ENCODE measurements at places on chromosomes 2 and 18.
A peak's percentile ranks its signal among the peaks of the same experiment; 100 is the strongest.

GRCh38 chr2:175647058-175647457 is 355.0 kb downstream of the LNPK start:
- DNase-seq: no peak

DNA sequence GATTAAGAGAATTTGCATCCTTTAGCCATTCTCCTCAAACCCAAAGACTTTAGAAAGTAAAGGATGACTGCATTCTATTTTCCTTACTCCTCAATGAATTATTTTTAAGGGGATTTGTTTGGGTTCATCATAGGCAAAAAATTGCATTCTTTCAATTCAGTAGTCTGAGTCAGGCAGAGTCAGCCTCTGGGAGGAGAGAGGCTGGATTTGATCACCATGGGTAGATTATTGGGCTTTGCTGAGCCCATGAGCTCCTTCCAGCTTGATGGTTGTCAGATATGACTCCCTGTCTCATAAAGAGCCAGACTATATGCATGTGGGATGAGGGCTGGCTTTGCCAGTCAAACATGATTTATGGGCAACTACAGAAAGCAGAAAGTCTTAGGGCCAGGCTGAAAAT is 101.2 kb downstream of the KCNS3 start:
- no peak for DNase-seq

DNA sequence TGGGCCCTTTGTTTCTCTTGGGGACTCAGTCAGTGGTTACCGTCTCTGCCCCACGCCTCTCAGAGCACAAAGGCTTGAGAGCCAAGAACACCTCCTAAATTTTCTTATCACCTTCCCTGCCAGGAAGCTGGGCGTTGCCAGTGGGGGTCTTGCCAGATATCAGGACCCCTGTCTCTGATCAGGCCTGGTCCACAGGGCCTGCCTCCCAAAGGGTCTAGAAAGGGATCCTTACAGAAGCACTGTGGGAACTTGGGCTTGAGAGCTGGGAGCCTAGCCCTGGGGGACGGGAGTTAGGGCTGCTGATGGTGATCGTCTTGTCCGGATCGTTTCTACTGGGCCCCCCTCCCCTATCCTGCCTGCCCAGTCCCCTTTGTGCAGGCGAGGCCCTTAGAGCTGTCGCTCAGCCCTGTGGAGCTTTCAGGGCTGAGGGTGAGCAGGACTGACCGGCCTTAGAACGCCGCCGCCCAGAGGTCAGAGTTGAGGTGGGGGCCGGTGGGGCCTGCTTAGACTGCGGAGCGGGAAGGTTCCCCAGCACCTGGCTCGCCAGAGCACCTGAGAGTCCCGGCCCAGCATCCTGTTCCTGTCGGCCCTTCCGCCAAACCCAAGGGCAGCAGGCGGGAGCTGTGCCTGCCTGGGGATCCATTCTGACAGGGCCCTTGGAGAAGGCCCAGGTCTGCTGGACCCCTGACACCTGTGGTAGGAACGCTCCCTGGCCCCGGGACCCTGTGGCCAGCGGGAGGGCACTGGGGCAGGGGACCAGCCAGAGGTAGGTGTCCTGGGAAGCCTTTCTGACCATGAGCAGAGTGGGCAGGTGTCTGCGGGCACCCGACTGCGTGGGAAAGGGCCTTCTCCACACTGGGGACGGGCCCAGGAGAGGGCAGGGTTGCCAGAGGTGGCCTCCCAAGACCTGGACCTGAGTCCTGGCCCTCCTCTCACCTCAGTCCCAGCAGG is 956 bp downstream of the ESPNL start:
- no peak for DNase-seq

DNA sequence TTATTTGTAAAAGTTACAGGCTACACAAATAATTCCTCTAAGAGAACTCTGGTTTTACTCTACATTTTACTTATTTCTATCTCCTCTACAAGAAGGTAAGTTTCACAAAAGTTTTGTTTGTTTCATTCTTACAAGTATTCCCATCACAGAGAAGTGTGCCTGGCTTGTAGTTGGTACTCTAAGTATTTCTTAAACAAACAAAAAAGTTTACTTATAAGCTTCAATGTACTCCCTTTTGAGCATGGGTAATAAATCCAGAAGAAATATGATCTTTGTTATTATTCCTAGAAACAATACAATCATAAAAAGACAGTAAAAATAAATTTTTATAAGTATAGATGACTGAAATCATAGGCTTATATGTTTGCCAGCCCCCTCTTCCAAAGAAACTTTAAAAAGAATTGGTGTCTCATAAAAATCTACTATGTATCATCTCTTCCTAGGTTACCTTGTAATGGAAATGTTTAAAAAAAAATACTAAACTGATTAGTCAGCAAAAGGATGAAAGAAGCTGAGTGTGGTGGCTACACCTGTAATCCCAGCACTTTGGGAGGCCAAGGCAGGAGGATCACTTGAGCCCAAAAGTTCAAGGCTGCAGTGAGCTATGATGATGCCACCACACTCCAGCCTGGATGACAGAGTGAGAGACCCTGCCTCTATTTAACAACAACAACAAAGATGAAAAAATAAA is 54.7 kb downstream of the ATL2 start:
- no peak for DNase-seq

- peak; percentile 86 for DNase-seq
Measured at GRCh38 chr2:217510771-217511291, 492.0 kb downstream of the TNS1 start.

GRCh38 chr2:25184254-25184653 is 15.9 kb upstream of the POMC start:
- DNase-seq: no peak

DNA sequence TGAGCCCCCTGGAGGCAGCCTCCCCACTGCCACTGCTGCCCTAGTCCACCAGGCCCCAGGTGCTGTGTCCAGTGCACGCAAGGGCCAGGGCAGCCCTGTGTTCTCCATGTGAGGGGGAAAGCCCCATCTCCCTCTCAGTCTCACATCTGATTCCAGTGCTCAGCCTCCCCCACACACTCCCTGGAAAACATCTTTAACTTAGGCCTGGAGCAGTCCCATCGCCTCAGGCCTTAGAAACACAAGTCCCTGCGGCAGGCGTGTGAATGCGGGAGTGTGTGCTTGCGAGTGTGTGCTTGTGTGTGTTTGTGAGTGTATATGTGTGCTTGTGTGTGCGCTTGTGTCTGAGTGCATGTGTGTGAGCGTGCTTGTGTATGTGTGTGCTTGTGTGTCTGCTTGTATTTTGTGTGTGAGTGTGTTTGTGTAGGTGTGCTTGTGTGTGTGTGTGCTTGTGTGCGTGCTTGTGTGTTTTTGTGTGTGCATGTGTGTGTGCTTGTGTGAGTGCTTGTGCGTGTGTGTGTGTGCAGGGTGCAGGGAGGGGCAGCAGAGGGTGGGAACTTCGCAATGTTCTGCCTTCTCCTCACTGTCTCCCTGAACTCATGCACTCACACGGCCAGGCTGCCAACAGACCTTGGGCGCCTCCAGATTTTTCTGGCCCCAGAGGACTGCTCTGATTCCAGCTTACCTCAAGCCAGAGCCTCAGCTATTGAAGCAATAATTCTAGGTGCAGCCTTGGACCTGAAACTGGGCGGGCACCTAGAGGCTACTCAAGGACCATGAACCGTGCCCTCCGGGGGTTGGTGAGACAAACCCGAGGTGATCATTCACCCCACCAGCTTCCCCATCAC is 139.6 kb downstream of the CABLES1 start:
- DNase-seq: no peak

DNA sequence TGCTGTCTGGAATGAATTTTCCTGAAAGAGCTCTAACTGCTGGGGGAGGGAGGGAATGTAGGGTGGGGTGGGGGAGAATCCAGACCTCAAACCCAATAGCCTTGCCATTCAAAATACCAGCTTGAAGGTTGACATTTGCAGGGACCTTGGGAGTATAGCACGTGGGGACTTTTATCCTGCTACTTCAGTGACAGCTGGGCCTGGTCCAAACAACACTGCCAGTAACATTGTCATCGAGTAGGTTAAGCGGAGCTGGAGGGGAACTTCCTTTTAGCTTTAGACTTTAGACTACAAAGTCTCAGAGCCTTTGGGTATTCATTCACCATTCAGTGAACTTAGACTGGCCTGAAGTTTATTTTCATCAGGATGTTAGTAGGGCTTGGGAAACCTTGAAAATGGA is 248.7 kb downstream of the MEIS1 start:
- no peak for DNase-seq

- DNase-seq: no peak
Measured at GRCh38 chr2:207167099-207167923, 1.6 kb upstream of the KLF7 start.

DNA sequence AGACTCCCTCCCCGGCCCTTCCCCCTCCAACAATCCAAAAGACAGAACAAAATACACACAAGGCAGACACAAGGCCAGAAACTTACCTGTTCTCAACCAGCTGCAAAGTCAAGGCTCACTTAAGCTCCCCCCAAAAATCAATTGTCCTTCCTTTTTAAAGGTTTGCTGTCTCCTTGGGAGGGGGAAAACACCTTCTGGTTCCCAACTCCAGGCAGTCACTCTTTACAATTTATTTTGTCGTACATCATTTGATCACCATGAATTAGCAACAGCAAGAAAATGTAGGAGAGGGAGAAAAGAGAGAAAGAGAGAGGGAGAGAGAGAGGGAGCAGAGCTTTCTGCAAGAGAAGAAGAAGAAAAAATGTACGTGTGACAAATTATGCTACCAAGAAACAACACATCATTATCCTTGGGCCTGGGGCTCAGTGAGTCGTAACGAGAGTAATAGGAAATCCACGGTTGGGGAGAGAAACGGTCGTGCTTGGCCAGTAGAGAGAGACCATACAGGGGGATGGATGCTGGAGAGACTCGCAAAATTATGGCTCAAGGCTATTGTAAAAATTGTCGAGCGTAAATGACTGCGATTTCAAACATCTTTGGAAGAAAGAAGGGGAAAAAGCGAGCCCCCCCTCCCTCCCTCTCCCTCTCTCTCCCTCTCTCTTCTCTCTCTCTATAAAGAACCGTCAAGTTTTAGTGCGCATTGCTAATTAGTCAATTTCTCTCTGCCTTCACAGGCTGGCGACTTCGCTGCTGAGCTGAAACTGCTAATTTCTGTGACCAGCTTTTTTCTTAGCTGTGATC is at the start of gene KLHL14:
KLHL14 (minus strand) TSS at position 443 of the 801 bp plus-strand sequence. CDS start 2,432 bp downstream, outside the sequence.
- peak; percentile 76 for DNase-seq

- peak; percentile 26 for DNase-seq
Measured at GRCh38 chr2:184006998-184007397, 591.3 kb upstream of the ZNF804A start.

DNA sequence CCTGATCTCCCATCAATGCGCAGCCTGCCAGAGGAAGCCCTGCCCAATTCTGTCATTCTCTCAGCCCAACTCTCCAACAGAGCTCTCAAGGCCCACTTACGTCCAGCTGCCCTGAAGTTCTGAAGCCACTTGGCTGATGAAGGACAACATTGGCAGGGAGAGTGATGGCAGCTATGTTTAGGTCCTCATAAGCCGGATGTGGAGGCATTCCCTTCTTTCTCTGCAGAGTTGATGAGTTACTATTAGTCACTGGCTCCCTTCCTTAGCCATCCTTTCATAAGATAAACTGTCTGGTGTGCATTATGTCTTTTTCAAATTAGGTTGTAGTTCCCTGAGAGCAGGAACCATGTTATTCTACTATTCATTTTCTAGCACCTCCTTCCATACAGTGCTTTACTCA is 22.5 kb upstream of the TACR1 start:
- no peak for DNase-seq

DNA sequence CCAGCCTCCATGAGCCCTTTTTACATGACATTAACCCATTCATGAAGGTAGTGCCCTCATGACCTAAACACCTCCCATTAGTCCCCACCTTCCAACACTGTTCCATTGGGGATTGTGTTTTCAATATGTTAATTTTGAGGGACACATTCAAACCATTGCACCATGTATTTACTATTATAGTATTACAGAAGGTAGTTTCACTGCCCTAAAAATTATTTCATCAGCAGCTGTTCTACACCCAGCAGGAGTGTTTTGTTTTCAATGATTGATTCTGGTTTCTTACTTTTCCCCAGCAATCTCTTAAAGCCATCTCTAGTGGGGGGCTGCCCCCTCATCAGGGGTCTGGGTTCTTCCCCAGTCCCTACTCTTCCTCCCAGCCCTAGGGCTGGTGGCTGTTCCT is 71.9 kb downstream of the CERS6 start:
- DNase-seq: no peak

GRCh38 chr2:128310094-128310716 is 8.5 kb downstream of the HS6ST1 start:
- no peak for DNase-seq

DNA sequence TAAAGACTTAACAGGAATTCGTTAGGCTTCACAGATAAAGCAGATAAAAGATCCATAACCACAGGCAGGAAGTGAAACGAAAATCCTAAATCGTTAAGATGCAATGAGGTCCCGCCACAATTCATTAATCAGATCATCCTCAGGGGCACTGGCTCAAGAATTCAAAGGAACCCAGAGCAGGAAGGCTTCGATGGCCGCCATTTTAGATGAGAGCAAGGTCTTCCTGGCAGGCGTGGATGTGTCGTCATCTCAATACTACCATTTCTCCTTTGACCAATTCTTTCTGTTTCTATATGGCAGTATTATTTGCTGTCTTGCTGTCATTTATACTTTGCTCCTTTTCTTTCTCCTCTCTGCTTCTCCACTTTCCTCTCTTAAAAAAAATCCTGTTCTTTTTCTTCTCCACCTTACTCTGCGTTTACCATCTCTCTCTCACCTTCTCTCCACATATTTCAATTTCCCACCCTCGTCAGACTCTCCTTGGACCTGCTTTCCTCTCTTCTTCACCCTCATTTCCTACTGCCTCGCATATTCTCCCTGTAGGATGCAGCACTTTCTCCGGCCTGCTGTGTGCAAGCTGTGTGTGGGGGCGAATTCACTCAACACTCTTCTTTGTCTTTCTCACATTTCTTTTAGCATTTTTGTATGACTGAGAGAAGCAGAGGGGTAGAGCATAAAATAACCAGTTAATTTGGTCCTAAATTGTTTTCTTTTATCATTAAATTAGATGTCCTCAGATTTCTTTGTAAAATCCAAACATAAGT is 35.1 kb upstream of the LHCGR start:
- no peak for DNase-seq

DNA sequence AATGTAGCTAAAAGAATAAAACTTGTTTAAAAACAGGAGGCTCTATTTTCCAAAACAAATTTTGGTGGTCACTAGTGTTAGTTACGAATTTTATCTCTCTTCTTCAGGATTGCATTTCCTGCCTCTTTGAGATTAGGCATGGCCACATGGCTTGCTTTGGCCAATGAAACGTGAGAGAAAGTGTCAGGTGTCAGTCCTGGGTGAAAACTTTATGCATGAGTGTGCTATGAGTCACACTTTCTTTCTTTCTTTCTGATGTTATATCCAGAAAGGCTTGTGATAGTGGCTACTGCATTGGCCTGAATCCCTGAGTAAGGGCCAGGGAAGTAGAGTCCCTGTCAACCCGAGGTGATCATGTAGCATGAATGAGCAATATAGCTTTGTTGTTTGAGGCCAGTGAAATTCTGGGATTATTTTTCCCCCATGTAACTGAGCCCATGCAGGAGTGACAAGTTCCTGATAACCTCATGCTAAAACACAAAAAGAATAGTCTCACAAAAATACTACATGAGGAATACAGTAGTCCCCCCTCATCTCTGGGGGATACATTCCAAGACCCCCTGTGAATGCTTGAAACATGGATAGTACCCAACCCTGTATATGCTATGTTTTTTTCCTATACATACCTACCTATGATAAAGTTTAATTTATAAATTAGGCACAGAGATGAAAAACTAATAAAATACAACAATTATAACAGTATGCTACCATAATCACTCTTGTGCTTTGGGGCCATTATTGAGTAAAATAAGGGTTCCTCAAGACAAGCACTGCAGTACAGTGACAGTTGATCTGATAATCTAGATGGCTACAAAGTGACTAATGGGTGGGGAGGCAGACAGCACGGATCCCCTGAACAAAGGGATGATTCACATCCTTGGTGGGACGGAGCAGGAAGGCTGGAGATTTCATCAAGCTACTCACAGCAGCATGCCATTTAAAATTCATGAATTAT is 109.5 kb downstream of the CDC42EP3 start:
- DNase-seq: no peak

GRCh38 chr2:230130668-230131364 is 62.1 kb upstream of the SLC16A14 start:
- DNase-seq: peak; percentile 10

All from renal pelvis (tissue), 12 donors.